ENCODE measurements at places on chromosomes 4 and X.
A peak's percentile ranks its signal among the peaks of the same experiment; 100 is the strongest.

DNA sequence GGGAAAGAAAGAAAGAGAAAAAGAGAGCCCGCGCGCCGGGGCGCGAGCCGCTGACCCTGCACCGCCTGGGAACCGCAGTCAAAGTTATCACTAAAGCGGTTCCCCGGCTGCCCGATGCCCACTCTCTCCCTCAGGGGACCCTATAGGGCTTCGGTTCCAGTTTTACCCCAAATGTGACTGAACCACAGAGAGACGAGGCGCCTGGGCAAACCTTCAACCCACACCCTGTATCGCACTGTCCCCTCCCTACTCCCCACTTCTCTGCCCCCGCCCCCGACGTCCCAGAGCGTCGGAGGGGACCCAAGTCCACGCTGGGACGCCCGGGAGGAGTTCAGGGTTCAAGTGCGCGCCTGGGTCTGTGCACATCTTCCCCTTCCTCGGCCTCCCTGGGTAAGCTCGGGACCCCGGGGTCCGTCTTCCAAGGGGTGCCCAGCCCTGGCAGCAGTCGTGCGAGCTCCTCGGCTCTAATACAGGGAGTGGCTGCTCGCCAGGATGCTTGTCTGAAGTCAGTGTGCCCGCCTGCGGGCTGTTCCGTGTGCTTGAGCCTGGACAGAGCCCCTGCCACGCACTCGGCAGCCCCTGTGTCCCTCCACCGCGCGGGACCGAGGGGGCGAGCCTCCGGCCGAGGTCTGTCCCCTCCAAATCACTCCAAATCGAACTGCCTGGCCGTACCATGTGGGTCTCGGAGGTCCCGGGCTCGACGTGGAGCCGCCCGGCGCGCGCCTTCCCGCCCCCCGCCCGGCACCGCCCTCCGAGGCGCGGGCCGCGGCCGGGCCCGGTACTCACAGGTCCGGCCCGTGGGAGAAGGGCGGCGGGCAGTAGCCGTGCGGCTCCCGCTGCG, 960 bp downstream of the TRPC3 start:
- DNase-seq: no peak

DNA sequence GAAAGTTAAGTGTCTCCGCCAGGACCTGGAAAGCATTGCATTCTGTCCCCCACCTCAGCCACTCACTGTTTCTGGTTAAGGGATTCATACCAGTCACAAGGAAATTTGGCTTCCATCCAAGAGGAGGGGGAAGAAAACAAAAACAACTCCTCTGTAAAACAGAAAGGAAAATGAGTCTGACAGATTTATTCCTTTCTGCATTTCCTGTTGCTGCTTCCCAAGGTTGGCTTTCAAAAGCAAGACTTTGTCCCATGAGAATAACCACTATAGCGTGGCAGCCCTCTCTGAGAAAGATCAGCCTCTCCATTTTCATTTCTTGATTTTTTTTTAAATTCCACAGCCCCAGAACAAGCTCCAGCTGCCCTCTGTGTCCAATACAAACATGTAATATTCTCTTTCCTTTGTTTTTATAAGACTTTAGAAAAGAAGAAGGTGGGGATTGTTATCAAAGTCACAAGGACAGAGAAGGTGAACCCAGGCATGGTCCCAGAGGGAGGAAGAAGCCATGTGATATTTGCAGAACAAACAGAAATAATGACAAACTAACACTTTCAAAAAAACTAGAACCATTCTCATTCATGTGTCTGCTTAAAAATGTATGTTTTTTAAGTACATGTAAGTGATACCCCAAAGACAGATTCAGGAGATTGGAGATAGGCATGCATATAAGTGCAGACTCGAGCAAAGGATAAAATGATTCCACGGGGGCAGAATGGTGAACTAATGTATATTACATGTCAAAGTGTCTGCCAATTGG, 90.7 kb upstream of the DCLK2 start:
- peak; percentile 47 for DNase-seq

GRCh38 chr4:116118221-116118620, 967.2 kb downstream of the TRAM1L1 start:
- DNase-seq: peak; percentile 11

DNA sequence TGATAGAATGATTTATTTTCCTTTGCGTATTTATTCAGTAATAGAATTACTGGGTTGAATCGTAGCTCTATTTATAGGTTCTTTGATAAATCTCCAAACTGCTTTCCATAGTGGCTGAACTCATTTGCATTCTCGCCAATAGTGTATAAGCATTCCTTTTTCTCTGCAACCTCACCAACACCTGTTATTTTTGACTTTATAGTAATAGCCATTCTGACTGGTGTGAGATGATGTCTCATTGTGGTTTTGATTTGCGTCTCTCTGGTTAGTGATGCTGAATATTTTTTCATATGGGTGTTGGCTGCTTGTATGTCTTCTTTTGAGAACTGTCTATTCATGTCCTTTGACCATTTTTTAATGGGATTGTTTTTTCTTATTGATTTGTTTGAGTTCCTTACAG, 160.7 kb downstream of the MID1IP1 start:
- DNase-seq: no peak

DNA sequence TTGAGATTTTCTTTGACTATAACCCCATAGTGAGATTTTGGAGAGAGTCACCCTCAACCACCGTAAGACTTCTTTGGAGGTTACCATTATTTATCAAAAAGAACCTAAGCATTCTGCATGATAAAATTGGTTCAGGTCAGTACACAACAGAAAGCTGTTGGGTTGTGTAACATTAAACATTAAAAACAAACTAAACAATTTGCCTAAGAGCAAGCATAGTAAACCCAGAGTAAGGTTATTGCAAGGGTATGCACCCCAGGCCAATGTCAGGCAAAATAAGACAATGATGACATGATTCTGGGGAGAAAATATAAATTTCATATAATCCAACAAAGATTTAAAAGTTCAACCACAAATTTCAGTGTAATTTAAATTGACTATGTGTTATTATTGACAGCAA, 472.4 kb downstream of the SH2D1A start:
- DNase-seq: no peak

DNA sequence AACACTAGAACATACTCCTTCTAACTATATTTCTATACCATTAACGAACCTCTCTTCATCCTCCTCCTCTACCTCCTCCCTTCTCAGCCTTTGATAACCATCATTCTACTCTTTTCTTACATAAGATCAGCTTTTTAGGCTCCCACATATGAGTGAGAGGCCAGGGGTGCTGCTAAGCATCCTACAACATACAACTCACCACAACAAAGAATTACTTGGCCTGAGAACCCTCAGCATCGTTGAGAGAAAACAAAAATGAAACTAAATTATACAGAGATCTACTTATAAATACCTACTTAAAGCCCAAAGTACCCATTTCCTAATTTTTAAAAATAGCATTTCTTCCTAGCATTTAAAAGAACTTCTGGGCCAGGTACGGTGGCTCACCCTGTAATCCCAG, 77.7 kb downstream of the CC2D2A start:
- DNase-seq: no peak

GRCh38 chr4:52094376-52095145, 43.5 kb downstream of the SPATA18 start:
- no peak for DNase-seq

All from fibroblast of skin of abdomen (primary cell).